Activated B cell treated with CpG ODN at 0.5 μM for 24 hours (primary cell): ENCODE measurements at places on chromosomes 12 and 14. TPM values are rescaled to one million over a fixed set of nuclear protein-coding genes. Genes with fewer than 3 reads are reported as not detected.

ITGA7 gene
- 1.4 and 2.1 TPM in 2 replicates for total RNA-seq

IL26 gene
- not detected in 2 replicates for total RNA-seq

DNA sequence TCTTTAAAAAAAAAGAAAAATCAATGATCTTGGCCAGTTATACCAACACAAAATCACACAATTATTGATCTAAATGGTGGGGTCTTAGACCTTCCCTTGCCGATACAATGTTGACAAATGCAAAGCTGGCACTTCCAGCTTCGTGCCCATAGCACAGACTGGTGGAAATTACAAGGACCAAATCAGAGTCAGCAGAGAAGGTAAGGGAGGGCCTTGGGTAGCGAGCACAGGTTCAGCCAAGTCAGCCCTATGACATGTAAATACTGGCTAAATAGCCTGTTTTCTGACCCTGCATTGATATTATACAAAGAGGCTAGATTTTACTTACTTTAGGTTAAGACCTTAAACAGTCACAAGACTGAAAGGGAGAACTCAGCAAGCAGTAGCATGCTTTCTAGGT is 30.3 kb upstream of the WDR89 start:
- DNase-seq: no peak

GLT1D1 gene
- not detected in 2 replicates for total RNA-seq
